Upper lobe of right lung (tissue), 1 donor: ENCODE measurements at places on chromosomes 6 and 20. TPM values are rescaled to one million over a fixed set of nuclear protein-coding genes. Genes with fewer than 3 reads are reported as not detected.
A peak's percentile ranks its signal among the peaks of the same experiment; 100 is the strongest.

GRCh38 chr6:6411115-6411514, 90.7 kb upstream of the F13A1 start:
- no peaks in the 10 kb centered on the region for H3K4me1 ChIP-seq
- no peak overlapping the region for H3K4me3 ChIP-seq
- H3K27me3 ChIP-seq = no peaks in the 10 kb centered on the region

DNA sequence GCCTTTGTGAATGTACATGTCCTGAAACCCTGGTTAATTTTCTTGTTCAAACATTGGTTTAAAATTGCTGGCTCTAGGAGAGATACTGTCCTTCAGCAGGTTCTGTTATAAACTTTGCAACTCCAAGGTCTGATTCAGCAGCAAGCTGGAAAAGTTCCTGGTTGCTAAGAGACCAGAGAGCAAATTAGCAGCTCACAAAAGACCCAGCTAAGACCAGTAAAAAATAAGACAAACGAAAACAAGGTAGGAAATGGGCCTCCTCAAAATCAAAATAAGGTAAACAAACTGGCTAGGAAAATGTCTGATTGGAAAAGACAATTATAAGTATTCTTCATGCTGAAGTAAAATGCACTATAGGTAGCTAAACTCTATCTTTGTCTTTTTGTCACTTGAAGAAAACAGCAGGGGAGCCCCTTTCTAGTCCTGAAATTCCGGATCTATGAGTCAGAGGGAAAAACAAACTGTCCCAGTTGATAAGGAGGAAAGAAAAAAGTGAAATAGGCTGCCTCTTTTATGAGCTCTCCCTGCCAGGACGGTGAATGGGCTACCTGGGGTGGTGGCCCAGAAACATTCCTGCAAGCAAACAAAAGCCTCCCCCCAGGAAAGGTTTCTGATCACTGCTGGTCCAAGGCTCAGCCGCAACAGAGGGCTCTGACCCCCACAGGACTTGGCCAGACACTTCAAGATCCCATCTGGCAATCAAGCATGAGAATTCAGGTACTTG, 41.6 kb downstream of the UNC5CL start:
- H3K36me3 ChIP-seq = no peaks in the 10 kb centered on the region
- DNase-seq = no peak
- H3K27ac ChIP-seq = peak overlapping the region; percentile 65

GRCh38 chr6:31113861-31114540, 599 bp upstream of the PSORS1C1 start:
- H3K27me3 ChIP-seq = no peaks in the 10 kb centered on the region
- H3K27ac ChIP-seq = peak overlapping the region; percentile 74
- DNase-seq = no peak
- peaks cover 19% of the 10 kb centered on the region for H3K4me1 ChIP-seq
- H3K36me3 ChIP-seq = no peaks in the 10 kb centered on the region

GRCh38 chr6:39439342-39440038, 117.0 kb upstream of the KCNK16 start:
- no peaks in the 10 kb centered on the region for H3K36me3 ChIP-seq
- no peak overlapping the region for H3K4me3 ChIP-seq
- no peaks in the 10 kb centered on the region for H3K27me3 ChIP-seq

Gene GDAP1L1
- total RNA-seq = not detected

Gene TRIM15
- total RNA-seq = not detected

Gene GTSF1L
- not detected for total RNA-seq

Gene MATN4
- total RNA-seq = 0.29 TPM
